ENCODE measurements at places on chromosomes 4 and X.

GRCh38 chr4:41957634-41958033, 22.4 kb downstream of the TMEM33 start:
- DNase-seq: no peak

- no peak for DNase-seq
These were observed 135.3 kb upstream of the VCX2 start for GRCh38 chrX:8306291-8306925.

GRCh38 chrX:41090568-41091238, 5.5 kb downstream of the USP9X start:
- DNase-seq: no peak

- DNase-seq: no peak
These were observed 28.0 kb downstream of the NYX start for GRCh38 chrX:41475191-41475590.

DNA sequence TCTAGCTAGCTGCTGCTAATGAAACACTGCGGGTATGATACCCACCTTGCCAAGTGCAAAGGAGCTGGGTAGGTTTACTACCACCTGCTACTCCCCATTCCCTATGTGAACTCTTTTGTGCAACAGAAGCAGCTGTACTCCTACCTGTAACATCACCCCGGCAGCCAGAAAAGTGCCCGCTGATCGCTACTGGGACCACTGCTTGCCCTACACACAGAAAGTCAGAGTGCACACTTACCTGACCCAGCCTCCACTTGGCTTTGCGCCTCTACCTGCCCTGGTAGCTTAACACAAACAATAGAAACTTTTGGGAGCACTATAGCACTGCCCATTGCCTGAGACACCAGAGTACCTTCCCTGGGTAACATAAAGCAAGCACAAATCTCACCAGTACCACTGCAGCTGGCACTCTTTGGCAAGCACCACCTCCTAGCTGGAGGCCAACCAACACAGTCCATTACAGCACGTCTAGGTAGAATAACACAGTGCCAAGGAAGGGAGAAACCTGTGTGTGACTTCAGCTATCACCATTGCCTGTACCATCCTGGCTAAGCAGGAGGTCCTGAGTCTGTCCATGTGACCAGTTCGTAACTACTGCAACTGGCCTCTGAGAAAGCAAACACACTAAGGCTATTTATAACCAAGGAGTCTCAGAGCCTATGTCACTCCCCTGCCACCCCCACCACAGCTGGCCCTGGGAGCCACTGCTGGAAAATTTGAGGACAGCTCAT, 80.1 kb downstream of the CENPC start:
- no peak for DNase-seq

DNA sequence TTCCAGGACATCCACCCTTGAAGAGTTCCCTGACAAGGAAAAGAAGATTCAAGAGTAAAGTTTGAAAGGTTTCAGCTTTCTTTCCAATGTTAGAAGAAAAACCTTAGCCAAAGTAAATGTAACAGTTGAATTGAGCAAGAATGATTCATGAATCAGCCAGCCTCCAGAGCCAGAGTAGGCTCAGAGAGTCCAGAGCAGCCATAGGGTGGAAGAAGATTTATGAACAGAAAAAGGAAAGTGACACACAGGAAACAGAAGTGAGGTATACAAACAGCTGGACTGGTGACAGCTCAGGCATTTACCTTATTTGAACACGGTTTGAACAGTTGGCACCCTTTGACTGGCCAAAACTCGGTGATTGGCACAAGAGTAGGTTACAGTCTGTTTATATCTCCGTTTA, 63.2 kb downstream of the QDPR start:
- no peak for DNase-seq

DNA sequence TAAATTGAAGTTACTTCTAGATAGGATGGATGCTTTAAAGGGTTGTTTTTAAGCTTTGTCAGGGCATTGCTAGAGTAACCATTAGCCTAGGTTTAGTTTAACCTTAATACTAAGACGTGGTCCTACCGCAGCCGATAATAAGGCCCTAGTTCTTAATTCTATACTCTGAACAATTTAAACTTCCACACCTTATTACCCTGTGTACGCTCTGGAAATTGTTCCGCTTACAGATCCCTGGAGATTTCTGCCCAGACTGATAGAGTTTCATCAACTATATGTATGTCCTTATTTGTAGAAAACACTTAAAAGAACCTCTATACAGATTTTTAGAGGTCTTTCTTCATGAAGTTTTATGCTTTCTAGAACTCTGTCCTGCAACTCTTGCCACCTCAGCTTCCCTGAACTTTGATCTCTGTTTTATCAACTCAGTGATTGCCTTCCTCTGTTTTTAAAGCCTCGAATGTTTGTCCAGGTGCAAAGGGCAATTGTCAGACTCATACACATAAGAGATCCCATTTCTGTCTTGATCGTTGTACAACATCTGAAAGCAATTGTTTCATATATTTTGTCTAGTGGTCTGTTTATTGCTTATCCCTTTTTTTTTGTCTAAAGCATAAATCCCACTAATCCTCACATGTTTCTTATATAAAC, 71.1 kb upstream of the VCX start:
- no peak for DNase-seq

- DNase-seq: no peak
These were observed 62.6 kb upstream of the ALB start for GRCh38 chr4:73341454-73341853.
